Esophagus squamous epithelium (tissue), 5 donors: ENCODE measurements at places on chromosomes 11 and 22.

DNA sequence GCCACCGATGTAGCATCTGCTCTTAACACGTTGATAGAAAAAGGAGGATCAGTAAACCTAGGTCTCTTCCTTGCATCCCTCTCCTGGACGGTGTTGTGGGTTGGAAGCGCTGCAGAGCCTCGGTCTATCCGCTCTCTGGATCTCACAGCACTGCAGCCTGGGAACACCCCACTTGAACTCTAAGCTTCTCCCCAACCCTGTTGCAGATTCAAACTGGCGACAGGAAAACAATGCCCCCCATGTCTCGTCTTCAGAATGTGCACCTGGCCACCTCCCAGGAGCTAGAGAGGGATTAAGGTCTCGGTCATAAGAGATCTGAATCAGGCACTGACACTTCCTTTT is 454 bp downstream of the TMEM218 start:
- no peak for DNase-seq

DNA sequence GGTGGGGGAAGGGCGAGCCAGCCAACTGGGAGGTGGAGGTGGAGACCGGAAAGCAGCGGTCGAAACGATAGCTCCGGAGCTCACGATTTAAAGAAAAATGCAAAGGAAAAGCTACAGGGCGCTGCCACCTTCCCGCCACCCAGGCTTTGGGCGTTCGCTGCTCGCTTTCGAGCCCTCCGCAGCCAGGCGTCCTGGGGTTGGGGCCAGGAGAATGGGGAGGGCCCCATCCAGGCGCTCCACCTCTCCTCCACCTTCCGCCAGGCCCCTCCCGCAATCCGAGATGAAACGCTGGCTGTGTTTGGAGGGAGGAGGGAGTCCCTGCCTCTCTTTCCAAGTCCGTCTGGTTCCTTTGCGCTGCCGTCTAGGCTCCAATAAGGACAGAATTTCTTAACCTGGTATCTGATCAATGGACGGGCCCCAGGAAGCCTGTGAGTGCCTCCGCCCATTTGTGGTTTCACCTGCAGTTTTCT is 483 bp upstream of the ABTB2 start:
- DNase-seq, result no peak

DNA sequence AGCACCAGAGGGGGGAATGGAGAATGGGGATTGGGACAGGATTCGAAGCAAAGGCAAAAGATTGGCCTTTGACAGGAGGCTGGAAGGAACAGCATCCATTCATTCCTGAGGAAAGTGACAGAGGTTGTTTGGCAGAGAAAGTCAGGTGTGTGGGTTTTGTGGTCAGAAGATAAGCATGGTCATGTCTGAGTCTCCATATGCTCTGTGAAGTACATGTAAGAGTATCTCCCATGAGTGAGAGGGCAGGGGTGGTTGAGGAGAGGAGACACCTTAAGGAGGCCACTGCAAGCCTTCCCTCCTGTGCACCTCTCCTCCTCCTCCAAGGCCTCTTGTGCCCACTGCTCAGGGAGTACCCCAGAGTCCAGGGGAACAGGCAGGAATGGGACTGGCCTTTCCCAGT is 1.9 kb upstream of the NLRP10 start:
- DNase-seq, result no peak

- no peak for DNase-seq
These were observed 456.2 kb downstream of the BRD1 start for GRCh38 chr22:49371325-49372110.

GRCh38 chr22:45211435-45211834 is 29.3 kb downstream of the KIAA0930 start:
- no peak for DNase-seq

- no peak for DNase-seq
These were observed 987.6 kb downstream of the NTM start for GRCh38 chr11:132357811-132358572.

- no peak for DNase-seq
These were observed 30.8 kb downstream of the MPPED1 start for GRCh38 chr22:43442386-43443151.

DNA sequence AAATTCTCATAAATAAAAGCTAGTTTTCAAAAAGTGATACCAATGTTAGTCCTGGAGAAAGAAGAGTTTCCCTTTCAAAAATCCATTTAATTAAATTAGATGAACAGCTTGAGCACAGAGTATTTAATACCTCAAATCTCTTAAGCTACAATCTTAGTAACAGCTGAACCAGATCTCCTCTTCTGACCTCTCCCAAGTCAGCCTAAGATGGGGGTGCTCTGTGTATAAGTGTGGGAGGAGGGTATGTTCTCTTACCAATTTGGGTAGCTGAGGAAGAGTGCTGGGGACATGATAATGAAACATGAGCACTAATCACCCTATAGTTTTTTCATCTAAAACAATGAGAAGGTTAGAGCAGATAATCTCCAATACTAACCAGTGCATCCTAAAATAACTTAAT is 9.6 kb downstream of the TPH1 start:
- no peak for DNase-seq
